ENCODE measurements at places on chromosomes 13 and 19. TPM values are rescaled to one million over a fixed set of nuclear protein-coding genes. Genes with fewer than 3 reads are reported as not detected.

The MBD3L2 gene
- total RNA-seq = not detected

The ZNF536 gene
- not detected for total RNA-seq

The COL5A3 gene
- total RNA-seq = 3.2 TPM

The PROZ gene
- total RNA-seq = not detected

The ZNF492 gene
- total RNA-seq = not detected

The LHFPL6 gene
- total RNA-seq = 6.4 TPM

The NLRP5 gene
- total RNA-seq = 0.03 TPM

The PRR36 gene
- total RNA-seq = 0.36 TPM

The CGB5 gene
- 0.59 TPM for total RNA-seq

The ZNF99 gene
- not detected for total RNA-seq

The TGFB1 gene
- total RNA-seq = 129 TPM

The PRR22 gene
- total RNA-seq = 2.9 TPM

The ZNF543 gene
- 0.78 TPM for total RNA-seq
